ENCODE measurements at places on chromosomes 4 and X.

- DNase-seq: no peak
Measured at GRCh38 chr4:144658903-144659302, 12.9 kb downstream of the HHIP start.

DNA sequence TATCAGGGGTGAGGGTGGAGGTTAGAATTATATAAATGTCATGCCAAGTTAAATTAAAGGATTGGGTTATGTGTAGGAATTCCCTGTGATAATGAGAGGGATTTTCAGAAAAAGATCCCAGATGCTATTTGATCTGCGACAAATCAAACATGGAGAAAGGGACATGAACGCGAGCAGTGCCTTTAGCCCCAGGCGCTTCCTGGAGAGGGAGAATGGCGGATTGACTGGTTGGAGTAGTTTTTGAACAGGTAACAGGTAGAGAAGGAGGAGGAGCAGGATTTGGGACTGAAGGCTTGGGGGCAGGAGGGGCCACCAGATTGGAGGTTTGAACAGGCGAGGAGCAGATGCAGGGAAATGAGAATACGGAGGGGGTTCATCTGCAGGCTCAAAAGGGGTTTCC, 67.1 kb downstream of the LRP2BP start:
- no peak for DNase-seq

DNA sequence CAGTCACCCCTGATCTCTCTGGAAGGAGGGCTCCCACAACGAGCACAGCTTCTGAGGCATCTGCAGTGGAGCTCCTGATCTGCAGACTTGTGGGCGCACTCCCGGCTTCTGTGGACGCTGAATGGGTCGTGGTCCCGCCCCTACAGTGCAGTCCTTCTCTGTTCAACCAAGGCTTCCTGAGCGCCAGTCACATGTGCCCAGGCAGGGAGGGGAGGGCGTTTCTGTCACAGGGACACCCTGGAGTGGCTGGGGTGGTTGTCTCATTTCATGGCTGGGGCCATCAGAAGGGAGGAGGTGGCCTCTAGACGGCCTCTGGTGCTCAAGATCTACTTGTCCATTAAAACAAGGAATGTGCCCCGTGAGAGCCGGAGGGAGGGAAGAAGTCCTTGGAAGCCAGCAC, 67.1 kb upstream of the PSAPL1 start:
- no peak for DNase-seq

DNA sequence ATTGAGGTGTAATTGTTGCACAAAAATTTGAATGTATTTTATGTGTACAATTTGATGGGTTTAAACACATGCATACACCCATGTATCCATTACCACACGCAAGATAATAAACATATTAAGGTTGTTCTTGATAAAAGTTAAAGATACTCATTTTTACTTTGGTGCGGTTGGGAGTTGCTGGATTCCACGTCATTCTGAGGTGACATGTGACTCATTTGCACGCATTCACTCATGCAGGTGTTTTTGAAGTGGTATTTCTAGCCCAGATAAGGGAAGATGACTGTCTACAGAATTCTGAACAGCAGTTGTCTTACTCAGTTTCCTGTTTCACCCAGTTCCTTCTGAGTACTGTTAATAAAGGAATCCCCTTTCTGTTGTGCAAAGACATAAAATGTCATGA, 142.0 kb downstream of the RTL3 start:
- peak; percentile 44 for DNase-seq

GRCh38 chr4:42953321-42953720, 60.8 kb downstream of the GRXCR1 start:
- DNase-seq: no peak

GRCh38 chrX:111928456-111928855, 52.5 kb downstream of the TRPC5OS start:
- no peak for DNase-seq

GRCh38 chr4:165803005-165803404, 70.0 kb upstream of the TLL1 start:
- no peak for DNase-seq

GRCh38 chrX:83829874-83830273, 31.1 kb upstream of the CYLC1 start:
- DNase-seq: no peak

GRCh38 chr4:4875147-4875546, 15.7 kb downstream of the MSX1 start:
- DNase-seq: no peak

- DNase-seq: no peak
Measured at GRCh38 chr4:129929052-129929451, 833.1 kb downstream of the C4orf33 start.

DNA sequence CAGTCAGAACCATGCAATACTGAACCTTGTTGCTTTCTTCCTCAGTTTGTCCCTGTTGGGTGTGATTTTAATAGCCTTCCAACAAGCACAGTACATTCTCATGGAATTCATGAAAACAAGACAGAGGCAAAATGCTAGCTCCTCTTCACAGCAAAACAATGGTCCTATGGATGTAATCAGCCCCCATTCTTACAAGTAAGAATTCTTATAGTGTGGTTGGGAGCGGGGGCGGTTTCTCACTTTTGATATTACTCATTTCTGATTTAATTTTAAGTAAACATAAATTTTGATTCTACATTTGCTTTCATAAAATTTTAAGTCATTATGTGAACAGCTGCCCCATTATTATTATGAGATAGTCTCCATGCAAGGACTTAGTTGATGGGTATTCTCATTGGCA, 80.8 kb upstream of the TLR2 start:
- peak; percentile 10 for DNase-seq

DNA sequence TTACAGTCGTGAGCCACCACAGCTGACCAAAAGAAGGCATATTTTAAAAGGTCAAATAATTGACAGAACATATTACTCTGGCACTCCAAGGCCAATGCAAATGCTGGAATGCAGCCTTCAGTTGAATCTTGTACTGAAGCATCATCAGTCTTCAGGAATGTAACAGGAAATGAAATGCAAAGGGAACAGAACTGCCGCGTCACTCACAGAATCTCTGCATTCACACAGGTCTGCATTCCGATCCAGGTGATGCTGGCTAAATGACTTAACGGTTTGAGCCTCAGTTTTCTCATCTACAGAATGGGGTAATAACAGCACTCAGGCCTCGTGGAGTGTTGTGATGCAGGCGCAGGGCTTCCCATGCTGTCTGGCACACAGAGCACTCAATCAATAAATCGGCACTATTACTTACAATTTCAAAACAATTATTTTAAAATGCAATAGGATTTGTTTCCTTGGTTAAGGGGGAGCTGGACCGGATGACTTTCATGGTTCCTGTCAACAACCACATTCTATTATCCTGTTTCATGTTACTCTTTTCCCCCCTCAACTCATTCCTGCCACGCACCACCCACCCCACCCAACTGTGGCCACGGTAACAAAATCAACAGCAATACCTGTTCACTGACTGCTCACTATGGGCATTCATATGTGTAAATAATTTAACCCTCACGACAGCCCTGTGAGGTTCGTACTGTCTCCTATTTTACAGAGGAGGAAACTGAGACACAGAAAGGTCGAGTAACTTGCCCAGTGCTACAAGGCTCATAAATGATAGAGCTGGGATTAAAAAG, 32.4 kb downstream of the IGFBP7 start:
- no peak for DNase-seq

GRCh38 chr4:43275779-43276178, 383.3 kb downstream of the GRXCR1 start:
- DNase-seq: no peak

GRCh38 chrX:56025872-56026571, 206.1 kb upstream of the KLF8 start:
- no peak for DNase-seq

- DNase-seq: no peak
Measured at GRCh38 chr4:4980621-4981230, 38.5 kb downstream of the CYTL1 start.

GRCh38 chr4:88610771-88611170, 18.5 kb downstream of the HERC3 start:
- DNase-seq: no peak

DNA sequence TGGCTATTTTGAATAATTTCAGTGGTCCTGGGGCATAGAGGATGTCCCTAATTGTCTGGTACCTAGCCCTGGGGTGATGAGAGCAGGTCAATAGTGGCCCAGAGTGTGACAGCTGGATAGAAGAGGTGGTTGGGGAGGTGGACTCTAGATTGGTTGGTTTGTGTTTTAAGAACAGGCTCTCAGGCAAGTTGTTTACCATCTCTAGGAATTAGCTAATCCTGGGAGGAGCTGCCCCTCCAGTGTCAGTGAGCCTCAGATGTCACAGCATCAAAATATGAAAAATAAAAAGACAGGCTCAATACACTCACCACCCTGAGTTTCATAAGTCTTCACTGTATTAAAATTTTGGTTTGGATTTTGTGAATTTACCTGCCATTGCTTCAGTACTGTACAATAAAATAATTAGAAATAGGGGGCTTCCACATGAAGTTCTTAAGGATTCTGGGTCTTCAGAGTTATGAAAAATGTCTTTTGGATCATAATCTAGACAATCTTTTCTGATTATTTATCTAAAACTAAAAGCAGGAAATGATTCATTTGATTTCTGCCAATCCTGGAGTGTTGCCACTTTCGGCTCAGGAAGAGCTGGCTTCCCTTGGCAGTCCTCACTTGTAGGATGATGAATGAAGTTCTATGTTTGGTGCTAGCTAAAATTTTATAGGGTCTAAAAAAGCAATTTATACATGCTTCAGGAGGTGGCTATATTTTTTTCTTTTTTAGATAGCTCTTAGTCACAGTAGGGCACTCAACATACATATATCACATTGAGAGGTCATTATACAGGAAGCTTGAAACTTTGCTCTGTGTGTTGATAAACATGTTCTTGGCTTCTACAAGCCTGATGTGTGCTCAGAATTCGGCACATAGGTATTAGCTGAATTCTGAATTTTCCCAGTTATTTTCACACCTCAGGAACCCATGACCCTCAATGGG, 395.1 kb downstream of the RAB28 start:
- DNase-seq: no peak

GRCh38 chr4:138410266-138410665, 168.1 kb upstream of the SLC7A11 start:
- DNase-seq: no peak

GRCh38 chr4:110034026-110034393, 121.3 kb downstream of the EGF start:
- no peak for DNase-seq

DNA sequence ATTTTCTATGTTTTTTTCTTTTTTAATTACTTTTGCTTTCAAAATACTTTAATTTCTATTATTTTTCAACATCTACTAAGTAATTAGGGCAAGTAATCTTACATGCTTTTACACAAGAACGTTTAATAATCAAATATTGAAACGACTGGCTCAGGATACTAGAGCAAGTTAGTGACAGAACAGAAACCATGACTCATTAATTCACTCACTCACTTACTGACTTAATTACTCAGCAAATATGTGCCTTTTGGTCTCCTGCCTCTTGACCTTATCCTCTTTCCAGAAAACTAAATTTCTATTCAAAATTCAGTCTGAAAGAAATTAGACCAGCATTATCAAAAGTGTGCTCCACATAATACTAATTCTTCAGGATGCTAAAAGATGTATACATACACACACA, 314.9 kb upstream of the TEX13C start:
- no peak for DNase-seq

DNA sequence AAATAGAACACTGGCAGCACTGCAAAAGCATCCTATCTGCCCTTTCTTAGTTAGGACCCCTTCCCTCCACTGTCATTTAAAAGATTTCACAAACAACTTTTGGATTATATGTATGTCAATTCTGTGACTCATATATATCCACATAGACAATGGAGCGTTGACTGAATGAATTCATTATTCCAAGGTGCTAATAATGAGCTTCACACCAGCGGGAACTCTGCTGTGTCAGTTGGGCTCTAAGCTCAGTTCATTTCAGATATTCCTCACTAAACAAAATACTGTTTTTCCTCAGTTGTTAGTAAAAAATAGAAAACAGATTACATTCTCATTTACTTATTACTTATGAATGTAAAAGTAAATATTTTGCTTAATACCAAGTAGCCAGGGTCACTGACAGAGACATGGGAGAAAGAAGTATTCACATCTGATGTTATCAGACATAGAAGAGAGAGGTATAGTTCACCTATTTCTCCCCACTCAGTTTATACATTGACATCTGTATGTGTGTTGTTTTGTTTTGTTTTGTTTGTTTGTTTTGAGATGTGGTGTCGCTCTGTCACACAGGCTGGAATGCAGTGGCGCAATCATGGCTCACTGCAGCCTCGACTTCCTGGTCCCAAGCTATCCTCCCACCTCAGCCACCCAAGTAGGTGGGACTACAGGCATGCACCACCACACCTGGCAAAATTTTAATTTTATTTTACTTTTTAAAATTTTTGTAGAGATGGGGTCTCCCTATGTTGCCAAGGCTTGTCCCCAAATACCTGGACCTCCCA, 10.9 kb downstream of the NFKB1 start:
- DNase-seq: no peak

GRCh38 chr4:2837110-2837903, 6.3 kb upstream of the ADD1 start:
- DNase-seq: no peak

- DNase-seq: no peak
Measured at GRCh38 chrX:30798810-30799209, 90.2 kb downstream of the TAB3 start.

DNA sequence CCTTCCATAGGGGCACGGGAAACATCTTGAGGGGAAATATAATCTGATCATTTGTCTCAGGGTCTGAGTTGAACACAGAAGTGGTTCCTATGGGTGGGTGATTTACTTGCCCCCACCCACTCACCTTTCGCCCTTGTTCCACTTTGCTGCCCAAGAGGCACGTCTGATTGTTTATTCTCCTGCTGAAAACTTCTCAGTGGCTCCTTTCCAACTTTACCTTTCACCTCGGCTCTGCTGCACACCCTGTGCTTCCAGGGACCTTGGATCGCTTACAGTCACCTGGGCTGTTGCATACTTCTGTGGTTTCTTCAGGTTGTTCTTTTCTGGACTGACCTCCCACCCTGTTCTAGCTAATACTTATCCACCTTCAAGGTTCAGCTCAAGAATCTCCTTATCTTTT, 213.4 kb upstream of the JADE1 start:
- no peak for DNase-seq

GRCh38 chr4:108036213-108036612, 46.5 kb downstream of the HADH start:
- peak; percentile 16 for DNase-seq

GRCh38 chr4:15836362-15836761, 58.2 kb downstream of the CD38 start:
- DNase-seq: no peak

GRCh38 chr4:2482693-2483092, 13.8 kb downstream of the RNF4 start:
- DNase-seq: no peak

DNA sequence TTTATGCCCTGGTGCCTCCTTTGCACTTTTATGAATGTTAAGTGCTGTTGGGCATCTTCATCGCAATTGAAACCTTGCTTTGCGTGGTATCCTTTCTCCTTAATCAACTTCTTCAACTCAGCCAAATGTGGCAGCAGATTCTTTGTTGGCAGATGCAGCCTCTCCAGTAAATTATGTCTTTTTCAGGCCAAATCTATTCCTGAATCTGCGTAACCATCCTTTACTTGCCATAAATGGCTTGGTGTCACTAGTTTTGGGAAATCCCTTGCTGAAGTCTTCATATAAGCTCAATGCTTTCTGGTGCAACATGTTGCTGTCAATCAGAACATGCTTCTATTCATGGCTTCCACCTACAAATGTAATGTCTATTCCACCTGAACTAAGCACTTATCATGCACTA, 457.5 kb downstream of the FGF13 start:
- no peak for DNase-seq
